ENCODE measurements at places on chromosomes 2 and 18.
A peak's percentile ranks its signal among the peaks of the same experiment; 100 is the strongest.

- peak; percentile 72 for DNase-seq
These were observed 93.3 kb downstream of the CTAGE1 start for GRCh38 chr18:22324191-22325131.

DNA sequence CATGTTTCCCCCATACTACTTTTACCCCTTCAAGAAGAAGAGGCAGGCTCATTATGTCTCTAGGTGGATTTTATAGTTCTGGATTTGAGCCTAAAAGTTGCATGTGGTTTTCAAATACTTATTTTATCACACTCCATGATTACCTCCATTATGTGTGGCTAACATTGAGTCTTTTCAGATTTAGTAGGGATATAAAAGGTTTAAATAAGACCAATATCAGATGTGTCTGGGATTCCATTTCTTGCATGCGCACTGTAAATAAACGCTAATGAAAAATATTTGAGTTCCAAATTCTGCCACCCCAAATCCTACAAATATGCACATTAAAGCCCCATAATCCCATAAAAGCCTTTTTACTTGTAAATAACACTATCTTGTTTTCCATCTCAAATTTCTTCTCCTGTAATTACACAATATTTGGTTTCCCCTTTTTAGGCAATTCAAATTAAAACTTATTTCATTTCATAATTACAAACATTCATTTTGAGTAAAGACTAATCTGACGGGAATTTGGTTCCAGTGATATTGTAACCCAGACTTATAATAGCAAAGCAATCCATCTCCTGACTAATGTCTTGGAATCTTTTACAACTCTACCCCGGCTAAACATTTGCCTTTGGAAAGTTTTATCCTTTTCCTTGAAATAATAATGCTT is 600.0 kb downstream of the SLC4A3 start:
- DNase-seq: no peak

DNA sequence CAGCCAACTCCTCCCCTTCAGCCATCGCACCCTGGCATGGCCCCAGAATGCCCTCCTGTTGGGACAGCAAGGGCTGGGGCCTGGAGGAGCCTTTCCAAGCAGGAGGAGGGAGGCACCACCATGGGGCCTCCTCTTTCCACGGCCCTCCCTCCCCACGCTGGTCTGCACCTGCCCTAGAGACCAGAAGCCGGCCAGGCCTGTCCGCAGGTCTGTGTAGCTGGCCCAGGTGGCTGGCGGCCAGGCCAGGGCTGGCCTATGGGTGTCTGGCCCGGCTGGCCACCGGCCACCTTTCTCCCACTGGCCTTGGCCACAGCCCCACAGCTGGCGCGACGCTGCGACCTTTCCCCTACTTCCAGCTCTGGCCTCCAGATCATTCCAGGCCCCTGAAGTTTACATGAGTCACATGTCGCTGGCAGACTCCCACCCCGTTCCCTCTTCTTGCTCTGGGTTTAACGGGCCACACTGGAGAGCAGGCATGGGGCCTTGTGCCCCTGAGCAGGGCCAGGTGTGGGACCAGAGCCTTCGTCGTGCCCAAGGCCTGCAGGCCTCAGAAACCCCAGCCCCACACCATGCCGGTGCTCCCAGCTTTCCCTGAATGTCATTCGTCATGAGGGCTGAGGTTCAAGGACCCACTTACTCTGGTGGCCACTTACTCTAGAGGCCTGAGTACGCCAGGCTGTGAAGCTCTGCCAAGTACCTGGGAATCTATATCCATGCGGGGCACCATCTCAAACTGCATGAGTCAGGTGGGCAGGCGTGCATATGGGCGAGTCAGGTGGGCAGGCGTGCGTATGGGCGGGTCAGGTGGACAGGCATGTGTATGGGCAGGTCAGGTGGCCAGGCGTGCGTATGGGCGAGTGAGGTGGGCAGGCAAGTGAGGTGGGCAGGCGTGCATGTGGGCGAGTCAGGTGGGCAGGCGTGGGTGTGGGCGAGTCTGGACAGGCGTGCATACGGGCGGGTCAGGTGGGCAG is 33.3 kb upstream of the KLF11 start:
- no peak for DNase-seq

GRCh38 chr18:40878371-40878770 is 1076.7 kb upstream of the PIK3C3 start:
- no peak for DNase-seq

DNA sequence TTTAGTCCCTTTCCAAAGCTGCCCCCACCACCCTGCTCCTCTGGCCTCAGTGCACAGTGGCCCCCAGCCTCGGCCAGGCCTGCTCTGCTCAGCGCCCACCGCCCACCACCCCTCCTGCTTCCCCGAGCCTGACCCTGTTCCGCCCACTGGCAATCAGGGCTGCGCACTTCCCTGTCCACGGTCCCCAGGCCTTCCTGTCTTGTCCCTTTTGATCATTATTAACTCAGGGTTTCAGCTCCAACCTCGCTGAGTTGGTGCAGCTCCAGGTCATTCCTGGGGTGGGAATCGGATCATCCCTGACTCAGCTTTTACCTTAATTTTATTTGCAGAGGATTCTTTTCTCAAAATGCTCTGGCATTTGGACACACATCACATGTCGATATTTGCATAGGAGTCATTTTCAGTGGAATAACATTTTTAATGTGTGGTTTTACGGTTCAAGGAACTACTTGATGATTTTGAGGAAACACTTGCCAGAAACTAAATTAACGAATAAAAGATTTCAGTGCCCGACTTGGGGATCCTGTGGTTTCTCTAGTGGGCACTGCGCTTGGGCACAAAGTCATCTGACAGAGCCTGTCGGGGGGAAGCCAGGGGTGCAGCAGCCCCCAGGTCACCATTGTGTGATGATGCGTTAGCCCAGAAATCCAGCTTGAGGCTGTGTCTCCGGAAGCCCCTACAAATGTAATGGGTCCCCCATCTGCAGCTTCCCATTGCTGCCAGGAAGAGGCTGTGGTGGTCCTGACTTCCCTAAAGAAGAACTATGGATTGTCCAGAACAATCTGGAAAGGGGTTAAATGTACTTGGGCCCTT is 1.0 kb upstream of the ESPNL start:
- DNase-seq: no peak

- no peak for DNase-seq
These were observed 98.1 kb upstream of the TGFA start for GRCh38 chr2:70651727-70652126.

DNA sequence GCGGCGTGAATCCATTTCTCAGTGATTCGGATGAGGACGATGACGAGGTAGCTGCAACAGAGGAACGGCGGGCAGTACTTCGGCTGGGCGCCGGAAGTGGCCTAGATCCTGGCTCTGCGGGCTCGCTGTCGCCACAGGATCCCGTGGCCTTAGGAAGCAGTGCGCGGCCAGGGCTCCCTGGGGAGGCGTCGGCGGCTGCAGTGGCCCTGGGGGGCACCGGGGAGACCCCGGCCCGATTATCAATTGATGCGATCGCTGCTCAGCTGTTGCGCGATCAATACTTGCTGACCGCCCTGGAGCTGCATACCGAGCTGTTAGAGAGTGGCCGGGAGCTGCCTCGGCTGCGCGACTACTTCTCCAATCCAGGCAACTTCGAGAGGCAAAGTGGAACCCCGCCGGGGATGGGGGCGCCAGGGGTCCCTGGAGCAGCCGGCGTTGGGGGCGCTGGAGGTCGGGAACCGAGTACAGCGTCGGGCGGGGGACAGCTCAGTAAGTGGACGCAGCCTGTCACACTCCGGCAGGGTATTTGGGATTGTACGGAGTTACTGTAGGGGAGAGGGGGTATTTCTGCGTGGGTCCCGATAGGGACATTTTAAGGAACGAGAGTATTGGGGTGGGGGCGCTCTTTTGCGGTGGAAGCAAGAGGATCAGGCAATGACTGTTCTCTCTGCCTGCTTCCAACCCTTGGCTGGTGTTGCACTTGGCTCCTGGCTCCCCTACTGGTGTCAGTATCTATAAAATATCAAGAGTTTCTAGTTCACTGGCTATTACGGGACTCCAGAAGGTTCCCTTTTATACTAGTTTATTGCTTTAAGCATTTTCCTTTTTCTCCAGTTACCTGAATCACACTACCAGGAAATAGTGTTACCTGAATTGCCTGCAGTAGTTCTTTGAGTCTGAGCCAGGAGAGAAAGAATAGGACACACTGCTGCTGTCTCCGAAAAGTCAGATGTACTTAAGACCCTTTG is 772 bp downstream of the RELCH start:
- DNase-seq: peak; percentile 36

- DNase-seq: peak; percentile 24
These were observed 5.9 kb downstream of the EPB41L3 start for GRCh38 chr18:5537860-5538259.

DNA sequence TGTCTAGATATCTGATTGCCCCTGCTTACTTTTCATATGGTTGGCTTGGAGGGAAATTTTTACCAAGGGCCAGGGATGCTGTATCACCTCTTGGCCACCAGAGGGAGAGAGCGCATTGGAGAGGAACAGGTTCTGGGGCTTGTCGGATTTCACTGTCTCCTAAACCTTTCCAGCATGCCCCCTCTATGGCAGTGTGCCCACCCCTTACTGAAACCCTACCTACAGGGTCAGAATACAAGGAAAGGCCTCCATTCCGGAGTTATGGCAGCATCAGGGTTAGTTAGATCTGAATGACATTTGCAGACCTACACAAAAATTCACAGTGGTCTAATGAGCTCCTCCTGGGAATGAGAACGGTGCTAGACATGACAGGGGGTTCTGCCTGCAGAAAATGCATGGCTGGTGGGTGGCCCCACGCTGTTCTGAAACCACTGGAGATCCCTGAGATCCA is 5.8 kb downstream of the SLC14A2 start:
- peak; percentile 41 for DNase-seq

- no peak for DNase-seq
These were observed 71.2 kb downstream of the ACVR2A start for GRCh38 chr2:147916067-147916466.

- DNase-seq: no peak
These were observed 71.3 kb downstream of the ASXL2 start for GRCh38 chr2:25806941-25807340.

GRCh38 chr2:181546086-181546485 is 88.9 kb downstream of the ITGA4 start:
- DNase-seq: no peak
